ENCODE measurements at places on chromosomes 3 and 15.
A peak's percentile ranks its signal among the peaks of the same experiment; 100 is the strongest.

DNA sequence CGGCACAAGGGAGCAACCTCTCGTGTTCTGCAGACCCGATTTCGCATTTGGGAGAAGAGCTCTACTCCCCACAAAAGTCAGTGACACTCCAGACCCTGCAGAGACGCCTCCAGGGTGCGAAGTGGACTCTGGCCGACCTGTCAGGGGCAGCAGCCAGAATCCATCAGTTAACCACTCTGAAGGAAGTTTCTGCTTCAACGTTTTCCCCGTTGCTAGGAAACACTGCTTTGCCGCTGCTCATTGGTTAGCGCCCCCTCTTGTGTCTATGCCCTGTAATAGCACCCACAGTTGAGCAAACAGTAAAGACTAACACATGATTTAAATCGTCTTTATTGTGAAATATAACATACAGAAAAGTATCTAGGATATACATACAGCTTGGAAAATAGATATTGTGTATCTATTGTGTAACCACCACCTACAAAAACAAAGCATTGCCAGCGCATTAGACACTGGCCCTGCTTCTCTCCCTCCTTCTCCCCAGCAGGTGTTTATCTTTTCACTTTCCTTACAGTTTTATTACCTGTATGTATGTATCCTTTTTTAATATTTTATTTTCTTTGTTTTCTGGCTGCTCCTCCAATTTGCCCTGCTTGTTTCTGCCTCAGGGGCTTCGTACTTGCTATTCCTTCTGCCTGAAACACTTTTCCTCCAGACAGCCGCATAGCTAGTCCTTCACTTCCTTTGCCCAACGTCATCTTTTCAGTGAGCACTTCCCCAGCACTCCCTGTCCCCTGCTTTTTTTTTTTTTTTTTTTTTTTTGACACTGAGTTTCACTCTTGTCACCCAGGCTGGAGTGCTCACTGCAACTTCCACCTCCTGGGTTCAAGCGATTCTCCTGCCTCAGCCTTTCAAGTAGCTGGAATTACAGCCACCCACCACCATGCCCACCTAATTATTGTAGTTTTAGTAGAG, 38.8 kb downstream of the TMEM40 start:
- no peaks in the 10 kb centered on the region for H3K36me3 ChIP-seq
- H3K4me3 ChIP-seq = peak overlapping the region; percentile 58
- peak; percentile 65 for DNase-seq
- H3K27ac ChIP-seq = no peak overlapping the region

DNA sequence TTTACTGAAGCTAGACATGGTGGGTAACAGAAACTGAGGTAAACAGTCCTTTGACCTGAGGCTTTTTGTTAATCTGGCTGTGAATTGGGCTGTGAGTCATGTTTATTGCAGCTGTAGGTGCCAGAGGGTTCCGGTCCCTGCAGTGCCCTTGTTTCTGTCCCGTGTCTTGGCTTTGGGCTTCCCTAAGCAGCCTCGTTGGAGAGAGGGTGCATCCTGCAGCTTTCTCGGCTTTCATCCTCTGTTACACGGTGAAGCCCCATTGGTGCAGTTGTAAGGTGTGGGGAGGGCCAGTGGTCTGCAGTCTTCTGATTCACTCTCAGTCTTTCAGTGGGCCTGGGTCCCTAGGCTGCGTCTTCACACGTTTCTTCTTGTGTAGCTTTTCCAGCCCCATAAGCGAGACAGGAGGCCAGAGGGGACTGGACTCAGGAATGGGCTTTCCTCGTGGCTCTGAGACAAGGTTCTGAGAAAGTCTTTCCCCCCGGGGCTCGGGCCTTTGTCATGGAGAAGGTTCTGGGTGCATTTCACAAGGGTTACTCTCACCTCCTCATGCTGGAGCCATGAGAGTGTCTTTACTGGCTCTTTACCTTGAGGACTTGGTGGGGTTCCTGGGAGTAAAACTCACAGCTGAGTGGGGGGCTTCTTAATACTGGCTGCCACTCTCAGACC, 33.1 kb downstream of the ASB7 start:
- no peak overlapping the region for H3K4me3 ChIP-seq
- no peak for DNase-seq
- peaks cover 7% of the 10 kb centered on the region for H3K36me3 ChIP-seq
- H3K27ac ChIP-seq = no peak overlapping the region
- peaks cover 4% of the 10 kb centered on the region for H3K4me1 ChIP-seq

GRCh38 chr15:29400701-29401100, 131.1 kb upstream of the NSMCE3 start:
- H3K4me1 ChIP-seq = no peaks in the 10 kb centered on the region
- no peak overlapping the region for H3K4me3 ChIP-seq
- DNase-seq = no peak
- H3K27me3 ChIP-seq = no peaks in the 10 kb centered on the region

- no peaks in the 10 kb centered on the region for H3K4me1 ChIP-seq
- no peak for DNase-seq
- H3K27me3 ChIP-seq = peaks cover 23% of the 10 kb centered on the region
- H3K36me3 ChIP-seq = no peaks in the 10 kb centered on the region
- no peak overlapping the region for H3K27ac ChIP-seq
Observed at GRCh38 chr3:160709477-160710182, 32.7 kb downstream of the ARL14 start.

GRCh38 chr3:65955792-65956477, 82.8 kb downstream of the MAGI1 start:
- DNase-seq = no peak
- H3K36me3 ChIP-seq = no peaks in the 10 kb centered on the region
- H3K4me1 ChIP-seq = peaks cover 3% of the 10 kb centered on the region
- no peak overlapping the region for H3K4me3 ChIP-seq
- H3K27me3 ChIP-seq = no peaks in the 10 kb centered on the region

GRCh38 chr15:90305932-90306331, 40.5 kb downstream of the NGRN start:
- H3K4me3 ChIP-seq = peak overlapping the region; percentile 74
- no peaks in the 10 kb centered on the region for H3K36me3 ChIP-seq
- H3K4me1 ChIP-seq = peaks cover 41% of the 10 kb centered on the region
- peak overlapping the region; percentile 90 for H3K27ac ChIP-seq
- DNase-seq = no peak

DNA sequence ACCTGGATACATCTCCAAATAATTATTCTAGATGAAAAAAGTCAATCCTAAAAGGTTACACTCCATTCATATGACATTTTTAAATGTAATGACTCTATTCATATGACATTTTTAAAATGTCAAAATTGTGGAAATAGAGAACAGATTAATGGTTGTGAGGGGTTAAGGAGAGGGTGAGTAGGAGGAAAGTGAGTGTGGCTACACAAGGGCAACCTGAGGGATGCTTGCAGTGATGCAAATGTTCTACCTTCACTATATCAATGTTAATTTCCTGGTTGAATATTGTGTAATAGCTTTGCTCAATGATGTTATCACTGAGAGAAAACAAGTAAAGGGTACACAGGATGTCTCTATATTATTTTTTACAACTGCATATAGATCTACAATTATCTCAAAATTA, 54.9 kb upstream of the PXYLP1 start:
- H3K27me3 ChIP-seq = peaks cover 11% of the 10 kb centered on the region
- H3K4me1 ChIP-seq = no peaks in the 10 kb centered on the region
- no peak overlapping the region for H3K27ac ChIP-seq
- DNase-seq = no peak
- no peaks in the 10 kb centered on the region for H3K36me3 ChIP-seq

- H3K27me3 ChIP-seq = peaks cover 6% of the 10 kb centered on the region
- H3K4me3 ChIP-seq = no peak overlapping the region
- no peaks in the 10 kb centered on the region for H3K36me3 ChIP-seq
- no peaks in the 10 kb centered on the region for H3K4me1 ChIP-seq
- no peak for DNase-seq
Observed at GRCh38 chr15:51135276-51135675, 40.6 kb upstream of the TNFAIP8L3 start.

DNA sequence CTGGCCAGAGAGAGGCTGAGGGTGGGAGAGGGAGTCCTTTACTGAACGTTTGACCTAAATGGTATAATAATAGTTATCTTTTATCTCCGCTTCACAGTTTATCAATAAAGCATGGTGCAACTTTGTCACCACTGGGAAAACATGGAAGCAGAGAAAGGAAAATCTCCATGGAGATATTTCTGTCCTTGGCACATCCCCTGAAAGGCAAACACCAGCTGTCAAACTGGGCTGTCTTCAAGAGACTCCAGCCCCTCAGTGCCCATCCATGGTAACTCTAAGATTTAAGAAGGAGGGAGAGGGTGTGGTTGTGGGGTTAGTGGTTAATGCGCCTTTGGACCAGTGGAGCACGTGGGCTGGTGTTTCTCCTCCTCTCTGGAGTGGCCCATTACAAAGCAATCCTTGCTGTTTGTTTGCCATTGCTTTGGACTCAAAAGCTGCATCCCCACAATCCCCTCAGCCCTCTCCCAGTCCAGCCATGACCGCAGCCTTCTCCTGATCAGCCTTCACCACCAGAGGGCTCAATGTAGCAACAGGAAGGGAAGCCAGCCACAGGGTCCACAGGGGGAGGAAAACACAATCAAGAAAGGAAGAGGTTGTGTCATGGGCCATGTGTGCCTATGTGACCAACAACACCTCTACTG, 38.2 kb upstream of the FAM174B start:
- H3K27ac ChIP-seq = no peak overlapping the region
- H3K4me1 ChIP-seq = no peaks in the 10 kb centered on the region
- H3K4me3 ChIP-seq = no peak overlapping the region

DNA sequence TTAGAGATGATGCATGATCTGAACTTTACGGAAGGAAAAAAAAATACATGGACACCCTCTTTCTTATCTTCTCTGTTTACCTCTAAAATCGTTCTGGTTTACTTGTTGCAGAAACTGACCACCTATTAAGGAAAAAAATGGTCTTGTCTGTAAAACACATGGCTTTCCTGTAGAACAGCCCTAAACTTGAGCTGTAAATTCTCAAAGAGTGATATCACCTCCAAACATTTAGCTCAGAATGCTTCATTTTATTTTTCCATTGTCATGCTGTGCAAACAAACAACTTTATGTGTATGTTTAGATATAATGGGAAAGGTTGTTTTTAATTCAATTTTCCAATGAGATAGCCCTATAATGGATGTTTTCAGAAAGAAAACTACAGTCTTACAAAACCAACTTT, 237.4 kb upstream of the NR2F2 start:
- no peaks in the 10 kb centered on the region for H3K4me1 ChIP-seq
- H3K27me3 ChIP-seq = no peaks in the 10 kb centered on the region

DNA sequence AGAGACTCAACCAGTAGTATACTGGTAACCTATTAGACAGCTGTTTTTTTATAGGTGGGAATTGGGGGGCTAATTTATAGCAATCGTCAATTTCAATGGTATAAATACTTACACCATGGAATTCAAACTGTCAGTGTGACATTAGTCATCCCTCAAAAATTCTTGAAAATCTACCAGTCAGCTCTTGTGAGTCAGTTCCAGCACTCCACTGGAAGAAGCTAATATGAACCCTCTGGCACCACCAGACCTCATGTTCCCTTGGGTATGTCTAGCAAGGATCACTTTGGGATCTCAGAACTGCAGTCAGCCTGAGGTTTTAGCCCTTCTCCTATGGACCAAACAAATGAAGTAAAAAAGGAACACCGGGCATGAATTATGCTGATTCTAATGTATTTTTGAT, 11.8 kb upstream of the UACA start:
- H3K27ac ChIP-seq = no peak overlapping the region
- H3K36me3 ChIP-seq = no peaks in the 10 kb centered on the region
- no peaks in the 10 kb centered on the region for H3K4me1 ChIP-seq
- DNase-seq = no peak
- H3K27me3 ChIP-seq = peaks cover 14% of the 10 kb centered on the region
- no peak overlapping the region for H3K4me3 ChIP-seq

DNA sequence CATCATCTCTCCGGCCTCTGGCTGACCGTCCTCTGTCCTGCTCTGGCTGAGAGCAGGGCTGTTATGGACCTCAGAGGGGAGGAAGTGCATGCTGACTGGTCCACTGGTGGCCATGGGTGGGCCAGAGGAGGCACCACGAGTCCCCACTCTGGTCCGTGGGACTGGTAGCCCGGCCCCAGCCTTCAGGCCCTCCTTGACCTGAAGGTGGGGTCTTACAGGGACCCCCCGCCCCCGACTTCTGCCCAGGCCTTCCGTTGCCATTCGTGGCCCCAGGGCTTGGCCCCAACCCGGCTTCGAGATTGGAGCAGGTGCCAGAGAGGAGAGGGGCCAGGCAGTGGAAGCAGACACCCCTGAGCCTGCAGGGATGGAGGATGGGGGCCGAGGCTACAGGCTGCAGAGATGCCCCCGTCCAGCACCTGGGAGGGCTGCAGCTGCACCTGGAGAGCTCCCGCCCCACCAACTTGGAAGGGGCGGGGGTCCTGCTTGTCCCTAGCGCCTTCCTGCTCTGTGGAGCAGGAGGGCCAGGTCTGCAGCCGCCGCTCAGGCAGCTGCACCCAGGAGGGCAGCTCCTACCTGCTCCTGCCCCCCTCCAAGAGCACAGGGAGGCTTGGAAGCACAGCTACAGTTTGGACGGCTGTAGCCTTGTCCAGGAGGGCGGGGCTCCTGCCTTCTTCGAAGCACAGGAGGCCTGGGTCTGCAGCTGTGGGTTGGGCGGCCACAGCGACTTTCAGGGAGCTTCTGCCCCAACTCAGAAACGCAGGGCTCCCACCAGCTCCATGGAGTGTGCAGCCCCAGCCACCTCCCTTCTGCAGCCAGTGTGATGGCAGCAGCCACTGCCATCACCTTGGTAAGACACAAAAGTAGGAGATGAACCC, 142.5 kb downstream of the KLF13 start:
- DNase-seq = no peak
- H3K4me1 ChIP-seq = peaks cover 31% of the 10 kb centered on the region
- H3K27me3 ChIP-seq = no peaks in the 10 kb centered on the region
- H3K4me3 ChIP-seq = no peak overlapping the region

DNA sequence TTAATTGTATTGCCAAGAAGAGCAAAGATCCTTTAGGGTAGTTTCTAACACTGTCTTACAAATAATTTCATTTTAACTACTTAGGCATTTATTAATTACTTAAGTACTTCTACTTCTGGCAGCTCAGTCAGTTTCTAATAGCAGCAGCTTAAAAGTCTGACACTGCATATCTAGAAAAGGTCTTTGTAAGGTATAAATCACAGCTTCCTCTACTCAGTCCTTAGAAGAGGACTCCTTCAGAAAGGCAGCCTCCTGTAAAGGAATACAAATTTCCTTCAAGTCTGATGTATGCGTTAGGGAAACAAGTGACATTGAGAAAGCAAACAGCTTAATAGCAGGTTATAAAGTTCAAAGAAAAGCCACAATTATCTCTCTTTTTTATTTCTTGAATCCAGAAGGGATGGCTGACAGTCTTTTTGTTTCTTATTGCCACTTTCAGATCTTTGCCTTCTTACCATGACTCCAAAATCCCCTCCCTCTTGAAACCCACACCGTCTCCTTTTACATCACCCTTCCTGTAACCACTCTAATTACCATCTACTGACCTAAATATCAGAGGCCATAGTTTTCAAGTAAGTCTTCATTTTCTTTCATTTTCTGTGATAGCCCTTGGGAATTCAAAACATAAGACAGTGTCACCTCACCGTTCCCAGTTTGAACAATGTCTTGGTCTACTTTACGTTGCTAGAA, 109.5 kb downstream of the CGGBP1 start:
- H3K27ac ChIP-seq = no peak overlapping the region
- no peaks in the 10 kb centered on the region for H3K4me1 ChIP-seq
- DNase-seq = no peak
- H3K36me3 ChIP-seq = no peaks in the 10 kb centered on the region
- no peaks in the 10 kb centered on the region for H3K27me3 ChIP-seq
- no peak overlapping the region for H3K4me3 ChIP-seq
